Anterior cingulate cortex (tissue), 58 donors: ENCODE measurements at places on chromosomes 4 and X.
A peak's percentile ranks its signal among the peaks of the same experiment; 100 is the strongest.

GRCh38 chrX:24332878-24333277, 19.0 kb upstream of the SUPT20HL2 start:
- DNase-seq = no peak

DNA sequence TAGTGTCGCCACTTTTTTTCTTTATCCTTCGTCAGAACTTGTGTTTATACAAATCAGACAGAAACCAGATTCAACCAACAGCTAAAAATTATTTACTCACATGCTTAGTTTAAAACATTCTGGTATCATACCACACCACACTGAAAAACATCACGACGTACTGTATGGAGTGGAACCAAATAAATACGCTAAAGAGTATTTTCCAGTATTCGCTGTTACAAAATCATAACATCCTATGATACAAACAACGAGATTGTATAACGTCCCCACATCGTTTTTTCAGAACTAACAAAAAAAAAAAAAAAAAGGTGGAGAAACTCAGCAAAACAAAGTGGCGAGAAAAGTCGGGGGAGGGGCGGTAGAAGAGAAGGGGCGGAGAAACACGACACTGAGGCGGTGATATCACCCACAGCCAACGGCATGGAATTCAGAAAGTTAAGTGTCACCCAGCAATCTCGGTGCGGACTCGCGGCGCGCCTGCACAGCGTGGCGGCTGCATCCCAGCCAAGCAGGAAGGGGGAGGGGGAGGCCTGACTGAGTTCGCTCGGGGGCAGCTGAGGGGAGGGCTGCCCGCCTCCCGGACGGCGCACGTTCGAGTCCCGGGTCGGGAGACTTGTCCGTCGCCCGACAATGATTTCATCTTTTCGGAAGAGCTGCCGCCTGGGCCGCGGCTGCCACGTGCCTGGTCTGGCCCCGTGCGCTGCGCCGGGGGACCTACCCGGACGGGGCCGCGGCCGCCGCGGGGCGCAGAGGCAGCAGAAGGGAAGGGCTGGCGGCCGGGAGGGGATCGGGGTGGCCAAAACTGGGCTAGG, 920 bp downstream of the SETD7 start:
- peak; percentile 86 for DNase-seq

GRCh38 chrX:111759686-111760085, 78.7 kb downstream of the ALG13 start:
- DNase-seq = no peak

DNA sequence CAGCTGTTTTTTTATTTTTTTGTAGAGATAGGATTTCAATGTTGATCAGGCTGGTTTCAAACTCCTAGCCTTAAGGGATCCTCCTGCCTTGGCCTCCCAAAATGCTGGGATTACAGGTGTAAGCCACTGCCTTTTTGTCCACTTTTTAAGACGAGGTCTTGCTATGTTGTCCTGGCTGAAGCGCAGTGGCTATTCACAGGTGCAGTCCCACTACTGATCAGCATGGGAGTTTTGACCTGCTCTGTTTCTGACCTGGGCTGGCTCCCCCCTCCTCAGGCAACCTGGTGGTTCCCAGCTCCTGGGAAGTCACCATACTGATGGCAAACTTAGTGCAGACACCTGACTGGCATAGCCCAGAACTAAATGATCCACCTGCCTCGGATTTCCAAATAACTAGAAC, 2.3 kb upstream of the NSD2 start:
- no peak for DNase-seq

GRCh38 chr4:8332038-8332857, 62.7 kb downstream of the HTRA3 start:
- no peak for DNase-seq

DNA sequence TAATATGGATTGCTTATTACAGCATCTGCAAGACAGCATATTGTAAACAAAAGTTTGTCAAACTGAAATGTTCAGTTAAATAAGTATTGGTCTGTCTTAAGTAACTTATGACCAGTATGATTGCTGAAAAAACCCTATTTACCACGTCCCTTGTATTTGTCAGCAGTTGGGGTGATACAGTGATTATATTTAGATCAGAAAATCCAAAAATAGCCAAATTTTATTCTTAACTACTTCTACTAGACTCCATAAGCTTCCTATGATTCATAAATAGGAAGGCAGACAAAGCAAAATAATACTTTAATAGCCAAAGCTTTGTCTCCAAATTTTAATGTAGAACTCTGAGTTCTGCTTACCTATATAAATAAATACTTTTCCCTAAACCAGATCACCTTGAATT, 45.3 kb downstream of the TBCK start:
- no peak for DNase-seq

GRCh38 chr4:692771-693554, 4.0 kb upstream of the SLC49A3 start:
- DNase-seq = no peak

GRCh38 chr4:2800691-2801596, 8.1 kb downstream of the SH3BP2 start:
- peak; percentile 93 for DNase-seq

GRCh38 chrX:17682259-17682658, 55.0 kb upstream of the SCML1 start:
- no peak for DNase-seq

DNA sequence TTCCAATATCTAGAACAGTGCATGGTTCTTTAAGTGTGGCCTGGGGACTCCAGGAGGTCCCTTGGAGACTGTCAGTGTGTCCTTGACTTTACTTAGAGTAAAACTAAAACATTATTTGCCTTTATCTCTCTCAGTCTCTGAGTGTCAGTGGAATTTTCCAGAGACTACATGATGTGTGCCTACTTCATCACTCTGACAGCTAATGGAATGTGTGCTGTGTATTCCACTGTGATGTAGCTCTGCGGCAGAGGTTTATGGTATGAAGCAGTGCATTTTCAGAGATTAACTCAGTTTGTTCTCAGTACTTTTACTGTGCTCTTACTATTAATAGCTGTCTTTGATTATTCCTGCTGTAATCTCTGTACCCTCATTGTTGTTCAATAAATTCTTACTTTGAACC, 85.6 kb downstream of the MANBA start:
- no peak for DNase-seq

DNA sequence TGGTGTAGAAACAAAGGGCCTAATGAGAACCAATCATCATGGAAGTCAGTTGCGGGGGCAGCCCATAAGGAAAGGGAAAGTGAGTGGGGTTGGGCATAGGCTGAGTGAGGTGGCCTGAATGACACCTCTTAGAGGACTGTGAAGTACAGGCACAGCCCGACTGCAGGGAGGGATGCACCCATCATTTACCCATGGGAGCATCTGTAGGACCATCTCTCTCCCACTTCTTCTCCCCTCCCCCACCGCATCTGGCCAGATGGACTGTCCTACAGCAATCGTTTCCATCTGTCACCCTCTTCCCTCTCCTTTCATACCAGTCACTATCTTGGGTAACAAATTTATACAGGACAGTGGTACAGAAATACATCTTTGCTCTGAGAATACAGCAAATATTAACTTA, 4.2 kb downstream of the STBD1 start:
- no peak for DNase-seq
